ENCODE measurements at places on chromosomes 6 and 20.

DNA sequence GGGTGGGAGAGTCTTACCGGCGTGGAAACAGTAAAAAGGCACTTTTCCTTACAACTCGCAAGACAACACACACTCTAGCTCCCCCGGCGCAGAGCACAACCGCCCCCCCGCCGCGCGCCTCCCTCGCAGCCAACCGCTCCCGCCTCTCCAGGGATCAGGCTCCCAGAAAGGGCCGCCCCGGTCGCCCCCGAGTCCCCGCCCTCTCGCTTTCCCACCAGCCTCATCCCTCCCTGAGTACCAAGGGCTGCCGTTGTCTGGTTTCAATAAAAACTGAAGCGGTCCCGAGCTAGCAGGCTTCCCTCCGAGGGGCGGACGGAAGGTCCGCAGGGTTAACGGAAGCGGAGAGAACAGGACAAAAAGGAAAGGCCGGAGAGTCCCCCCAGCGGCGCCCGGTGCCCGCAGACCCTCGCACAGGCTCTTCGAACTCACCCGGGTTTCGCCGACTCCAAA is 804 bp downstream of the ELOVL5 start:
- DNase-seq: peak; percentile 69

DNA sequence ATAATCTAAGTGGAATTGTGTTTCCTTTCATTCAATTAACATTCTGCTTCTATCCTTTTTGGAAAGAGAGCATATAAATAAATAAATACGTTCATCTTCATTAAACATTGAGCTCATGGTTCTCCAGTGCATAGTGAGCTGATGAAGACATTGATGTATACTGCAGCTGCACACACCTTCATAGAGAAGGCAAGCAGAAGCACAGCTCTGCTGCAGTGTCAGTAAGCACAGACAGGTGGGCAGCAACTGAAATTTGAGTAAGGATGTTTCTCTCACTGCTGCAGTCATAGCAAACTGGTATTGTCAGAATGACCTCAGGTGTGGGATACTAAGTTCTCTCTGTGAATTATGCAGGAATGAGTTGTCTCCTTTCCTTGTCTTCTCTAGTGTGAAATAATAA is 202.9 kb downstream of the DOK5 start:
- no peak for DNase-seq

- DNase-seq: no peak
These were observed 309.2 kb downstream of the NRN1 start for GRCh38 chr6:5697508-5697907.

- no peak for DNase-seq
These were observed 675.1 kb upstream of the MMS22L start for GRCh38 chr6:97958134-97958533.

Data from foreskin fibroblast (primary cell).